Bronchus fibroblast of lung (primary cell): ENCODE measurements at places on chromosomes 6 and 20. TPM values are rescaled to one million over a fixed set of nuclear protein-coding genes. Genes with fewer than 3 reads are reported as not detected.

Gene TSPO2
- not detected in 2 replicates for total RNA-seq

Gene TBC1D20
- 21.0 and 23.3 TPM in 2 replicates for total RNA-seq

Gene TMEM170B
- 0.15 and 0.50 TPM in 2 replicates for total RNA-seq

Gene LY6G5C
- 1.0 and 2.2 TPM in 2 replicates for total RNA-seq

Gene TAF4
- total RNA-seq: 2.5 and 4.5 TPM in 2 replicates

Gene PLCB1
- 1.6 and 1.7 TPM in 2 replicates for total RNA-seq

Gene BPI
- not detected in 2 replicates for total RNA-seq

Gene HLA-DRA
- total RNA-seq: not detected in 2 replicates

Gene STX11
- 0.50 and 1.2 TPM in 2 replicates for total RNA-seq

Gene DEF6
- total RNA-seq: 3.0 and 4.0 TPM in 2 replicates

Gene MDFI
- total RNA-seq: 7.0 and 7.6 TPM in 2 replicates

Gene KHDC1
- total RNA-seq: 4.0 and 6.1 TPM in 2 replicates

Gene MUCL3
- total RNA-seq: not detected in 2 replicates

Gene SLCO4A1
- 0.17 and 0.74 TPM in 2 replicates for total RNA-seq

Gene C6orf136
- total RNA-seq: 6.8 and 8.7 TPM in 2 replicates

Gene TRIM40
- total RNA-seq: not detected in 2 replicates

Gene BANF2
- total RNA-seq: not detected in 2 replicates

Gene PAQR8
- total RNA-seq: 4.2 and 4.5 TPM in 2 replicates

Gene FKBP1C
- total RNA-seq: under 0.01 TPM in 1 of 2 replicates, not detected in the other

Gene WFDC2
- total RNA-seq: not detected in 2 replicates

Gene RNF5
- 74.6 and 80.7 TPM in 2 replicates for total RNA-seq

Gene GLP1R
- not detected in 2 replicates for total RNA-seq

Gene OLIG3
- total RNA-seq: not detected in 2 replicates

Gene CDH26
- 0.15 TPM in 1 of 2 replicates, not detected in the other for total RNA-seq

Gene MYBL2
- 44.2 and 54.1 TPM in 2 replicates for total RNA-seq

Gene GJA1
- total RNA-seq: 75.4 and 82.4 TPM in 2 replicates

Gene GPR6
- total RNA-seq: not detected in 2 replicates

Gene TFEB
- total RNA-seq: 3.7 and 4.0 TPM in 2 replicates

Gene CRISP2
- total RNA-seq: not detected in 2 replicates

Gene ENPP4
- 0.59 and 0.84 TPM in 2 replicates for total RNA-seq

Gene VGLL2
- not detected in 2 replicates for total RNA-seq

Gene KIFC1
- 75.8 and 81.9 TPM in 2 replicates for total RNA-seq

Gene SYTL3
- 0.84 and 1.6 TPM in 2 replicates for total RNA-seq

Gene PDYN
- total RNA-seq: not detected in 2 replicates

Gene TRAPPC3L
- not detected in 2 replicates for total RNA-seq

Gene DSP
- 0.17 and 0.45 TPM in 2 replicates for total RNA-seq

Gene ASIP
- not detected in 2 replicates for total RNA-seq

Gene THBS2
- 43.2 and 48.8 TPM in 2 replicates for total RNA-seq

Gene TENT5A
- 1.7 and 1.9 TPM in 2 replicates for total RNA-seq

Gene CEP57L1
- total RNA-seq: 23.9 and 30.6 TPM in 2 replicates

Gene CCN6
- total RNA-seq: under 0.01 TPM in 1 of 2 replicates, not detected in the other

Gene PRR18
- not detected in 2 replicates for total RNA-seq

Gene OPRM1
- not detected in 2 replicates for total RNA-seq

Gene MRAP2
- 0.15 TPM in 1 of 2 replicates, not detected in the other for total RNA-seq

Gene WFDC12
- total RNA-seq: not detected in 2 replicates

Gene CGA
- total RNA-seq: not detected in 2 replicates

Gene TMEM217
- 0.30 TPM in 1 of 2 replicates, not detected in the other for total RNA-seq

Gene OPN5
- not detected in 2 replicates for total RNA-seq

Gene ZSCAN9
- total RNA-seq: 8.1 and 10.4 TPM in 2 replicates

Gene C6orf132
- 5.9 and 6.6 TPM in 2 replicates for total RNA-seq
